ENCODE measurements at places on chromosomes 11 and 22. TPM values are rescaled to one million over a fixed set of nuclear protein-coding genes. Genes with fewer than 3 reads are reported as not detected.

OR8G1 gene
- not detected for total RNA-seq

DEUP1 gene
- not detected for total RNA-seq

PCNX3 gene
- 70.7 TPM for total RNA-seq

LDHAL6A gene
- total RNA-seq = not detected

FDX1 gene
- 15.9 TPM for total RNA-seq

MMP13 gene
- not detected for total RNA-seq

SORL1 gene
- 400 TPM for total RNA-seq

- peak; percentile 67 for DNase-seq
Observed at GRCh38 chr11:67614730-67615714, 8.3 kb downstream of the NDUFV1 start.

- no peak for DNase-seq
Observed at GRCh38 chr11:35253237-35253636, 114.3 kb downstream of the CD44 start.

DNA sequence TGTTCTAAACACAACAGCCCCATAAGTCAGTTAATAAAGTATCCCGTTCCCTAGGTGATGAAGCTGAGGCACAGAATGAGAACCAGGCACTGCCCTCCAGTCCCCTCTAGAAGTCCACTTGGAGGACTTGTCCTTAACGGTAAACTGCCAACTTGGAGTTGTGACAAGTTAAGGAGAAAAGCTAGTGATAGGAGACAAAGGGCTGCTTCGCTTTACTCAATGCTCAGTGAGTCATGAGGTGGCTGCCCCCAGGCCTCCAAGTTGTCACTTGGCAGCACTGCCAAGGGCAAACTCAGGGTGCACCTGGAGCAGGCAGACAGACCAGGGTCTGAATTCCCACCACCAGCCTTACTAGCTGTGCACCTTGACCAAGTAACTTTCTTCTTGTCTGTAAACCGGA lies 13.5 kb downstream of the SLC43A1 start:
- DNase-seq = no peak

GRCh38 chr11:116312570-116313391 lies 460.0 kb downstream of the BUD13 start:
- DNase-seq = no peak

GRCh38 chr11:31487848-31488247 lies 21.6 kb downstream of the IMMP1L start:
- DNase-seq = peak; percentile 26

DNA sequence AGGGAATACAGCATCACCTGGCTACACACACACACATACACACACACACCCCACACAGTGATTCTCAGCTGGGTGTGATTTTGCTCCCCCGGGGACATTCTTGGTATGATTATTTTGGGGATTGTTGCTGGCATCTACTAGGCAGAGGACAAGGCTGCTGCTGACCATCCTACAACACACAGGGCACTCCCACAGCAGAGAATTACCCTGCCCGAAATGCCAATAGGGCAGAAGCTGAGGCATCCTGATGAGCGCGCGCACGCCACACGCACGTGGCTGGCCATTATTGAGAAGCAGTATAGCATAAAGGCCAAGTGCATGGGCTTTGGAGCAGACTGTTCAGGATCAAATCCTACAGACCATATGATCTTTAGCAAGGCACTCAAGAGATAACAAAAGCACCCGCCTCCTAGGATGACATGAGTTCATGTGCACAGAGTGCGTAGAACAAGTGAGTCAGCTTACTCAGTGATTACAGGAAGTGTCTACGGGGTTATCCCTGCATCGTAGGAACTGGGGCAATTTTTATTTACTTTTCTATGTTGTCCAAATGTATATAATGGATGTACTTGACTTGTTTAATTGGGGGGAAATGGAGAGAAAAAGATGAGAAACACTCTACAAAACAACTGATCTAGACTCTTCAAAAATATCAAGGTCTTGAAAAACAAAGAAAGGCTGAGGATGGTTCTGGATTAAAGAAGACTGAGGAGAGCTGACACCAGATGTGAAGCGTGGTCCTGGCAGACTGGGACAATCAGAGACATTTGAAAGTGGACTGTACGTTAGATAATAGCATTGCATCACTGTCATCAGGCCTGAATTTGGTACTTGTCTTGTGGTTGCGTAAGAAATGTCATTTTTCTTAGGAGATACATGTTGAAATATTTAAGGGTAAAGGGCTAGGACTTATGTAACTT lies 7.2 kb upstream of the EHD1 start:
- DNase-seq = no peak

GRCh38 chr11:15624701-15625100 lies 510.0 kb downstream of the INSC start:
- no peak for DNase-seq

DNA sequence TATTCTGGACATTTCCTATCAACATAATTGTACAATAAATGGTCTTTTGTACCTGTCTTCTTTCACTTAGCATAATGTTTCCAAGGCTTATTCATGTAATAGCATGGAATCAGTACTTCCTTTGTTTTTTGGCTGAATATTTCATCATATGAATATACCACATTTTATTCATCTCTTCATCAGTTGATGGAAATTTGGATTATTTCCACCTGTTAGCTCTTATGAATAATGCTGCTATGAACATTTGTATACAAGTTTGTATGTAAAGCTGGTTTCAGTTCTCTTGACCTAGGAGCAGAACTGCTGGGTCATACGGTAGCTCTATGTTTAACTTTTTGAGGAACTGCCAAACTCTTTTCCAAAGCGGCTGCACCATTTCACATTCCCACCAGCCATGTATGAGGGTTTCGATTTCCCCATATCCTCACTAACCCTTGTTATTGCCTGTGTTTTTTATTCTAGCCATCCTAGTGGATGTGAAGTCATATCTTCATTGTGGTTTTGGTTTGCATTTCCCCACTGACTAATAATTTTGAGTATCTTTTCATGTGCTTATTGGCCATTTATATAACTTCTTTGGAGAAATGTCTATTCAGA lies 20.9 kb downstream of the EXT2 start:
- DNase-seq = no peak

DNA sequence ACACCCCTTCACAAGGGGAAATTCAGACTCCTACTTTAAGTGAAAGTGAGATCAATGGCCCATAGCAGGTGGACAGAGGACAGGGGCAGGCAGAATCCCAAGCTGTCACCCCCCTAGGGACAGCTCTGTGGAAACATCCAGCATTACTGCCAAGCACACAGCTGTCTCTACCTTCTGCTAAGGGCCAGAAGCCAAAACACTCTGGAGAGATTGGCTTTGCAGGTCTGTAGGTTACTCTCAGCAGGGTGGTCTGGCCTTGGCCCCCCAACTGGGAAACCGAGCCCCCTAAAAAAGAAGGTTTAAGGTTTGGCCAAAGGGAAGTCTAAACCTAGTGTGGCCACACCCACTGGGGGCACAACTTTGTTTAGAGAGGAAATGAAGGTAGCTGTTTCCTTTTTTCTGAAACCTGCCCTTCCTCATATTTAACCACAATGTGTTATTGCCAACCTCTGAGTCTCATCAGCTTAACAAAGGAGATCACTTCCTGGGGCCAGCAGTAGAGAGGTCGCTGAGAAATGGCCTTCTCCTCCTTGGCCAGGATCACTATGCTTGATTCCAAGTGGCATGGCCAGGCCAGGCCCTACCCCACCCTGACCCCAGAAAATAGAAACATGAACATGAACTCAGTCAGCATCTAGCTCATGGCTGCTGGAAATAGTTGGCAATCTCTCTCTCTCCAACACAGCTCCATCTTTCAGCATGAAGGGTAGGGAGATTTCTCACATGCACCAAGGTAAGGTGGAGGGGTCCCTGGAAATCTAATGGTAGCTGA lies 25.9 kb upstream of the SCARF2 start:
- peak; percentile 86 for DNase-seq

GRCh38 chr11:64801561-64802369 lies 1.2 kb downstream of the MAP4K2 start:
- DNase-seq = peak; percentile 37

DNA sequence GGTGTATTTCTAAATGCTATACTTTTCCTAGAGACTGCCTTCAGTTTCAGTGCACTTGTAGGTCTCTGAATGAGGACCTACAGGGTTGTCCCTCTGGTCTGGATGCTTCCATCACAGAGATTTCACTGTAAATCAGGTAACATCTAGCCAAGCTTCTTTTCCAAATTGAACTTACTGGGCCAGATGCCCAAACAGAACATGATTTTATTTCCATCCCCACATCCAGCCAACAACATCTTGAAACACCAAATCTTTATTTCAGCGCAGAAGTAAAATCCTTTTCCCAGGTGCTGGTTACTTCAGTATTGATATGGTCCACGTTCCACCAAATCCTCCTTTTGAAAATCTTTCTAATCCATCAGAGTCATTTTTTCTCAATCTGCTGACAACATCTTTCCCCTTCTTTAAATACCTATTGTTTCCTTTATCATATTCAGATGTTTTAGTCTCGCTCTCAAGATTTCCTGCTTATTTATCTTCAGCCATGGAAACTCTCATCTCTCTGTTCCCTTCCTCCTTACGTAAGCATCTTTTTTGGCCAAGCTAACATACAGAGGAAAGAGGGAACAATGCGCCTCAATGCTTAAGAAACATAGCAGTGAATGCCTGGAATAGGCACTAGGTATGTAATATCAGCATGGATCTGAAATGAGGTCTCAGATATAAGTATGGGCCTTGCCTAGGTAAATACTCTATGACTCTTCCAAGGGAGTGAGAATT lies 201.2 kb upstream of the MTNR1B start:
- DNase-seq = no peak

Measured in OCI-LY7 (cell line).